CMK (cell line): ENCODE measurements at places on chromosomes 16 and 17.

GRCh38 chr16:89099905-89100304 is 6.3 kb downstream of the ACSF3 start:
- no peak for DNase-seq

DNA sequence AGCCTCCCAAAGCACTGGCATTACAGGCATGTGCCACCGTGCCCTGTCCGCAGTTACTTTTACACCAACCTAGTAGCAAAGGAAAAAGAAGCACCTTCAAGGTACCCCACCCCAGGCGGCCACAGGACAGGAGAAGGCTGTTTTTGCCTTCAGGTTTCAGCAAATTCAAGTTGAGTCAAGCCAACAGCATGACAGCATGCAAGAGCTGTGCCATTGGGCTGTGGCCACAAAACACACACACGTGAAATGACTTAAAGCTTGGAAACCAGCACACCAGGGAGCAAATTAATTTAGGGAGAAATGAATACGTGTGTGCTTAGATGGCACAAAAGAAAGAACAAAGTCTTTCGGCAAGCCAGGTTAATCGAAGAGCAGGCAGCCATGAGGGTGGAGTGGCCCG is 39.7 kb downstream of the ERCC4 start:
- no peak for DNase-seq

GRCh38 chr16:4884209-4884608 is 36.9 kb downstream of the UBN1 start:
- no peak for DNase-seq

GRCh38 chr16:56950881-56951771 is 10.6 kb upstream of the CETP start:
- DNase-seq, result no peak

DNA sequence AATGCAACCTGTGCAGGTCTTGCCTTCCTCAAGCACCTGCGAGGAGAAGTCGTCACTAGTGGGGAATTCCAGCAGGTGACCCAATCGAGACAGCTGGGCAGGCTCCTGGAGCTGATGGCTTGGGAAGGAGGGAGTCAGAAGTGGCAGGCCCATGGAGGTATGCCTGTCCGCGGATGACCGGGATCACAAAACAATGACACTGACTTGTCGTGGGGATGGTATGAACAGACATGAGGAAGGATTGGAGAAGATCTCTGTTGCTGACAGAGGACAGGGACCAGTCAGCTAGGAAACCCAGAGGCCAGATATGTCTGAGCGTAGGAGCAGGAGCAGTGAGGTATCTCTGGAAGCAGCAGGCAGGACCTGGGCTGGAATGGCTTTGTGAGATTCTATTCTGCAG is 233.3 kb downstream of the SOX9 start:
- no peak for DNase-seq

DNA sequence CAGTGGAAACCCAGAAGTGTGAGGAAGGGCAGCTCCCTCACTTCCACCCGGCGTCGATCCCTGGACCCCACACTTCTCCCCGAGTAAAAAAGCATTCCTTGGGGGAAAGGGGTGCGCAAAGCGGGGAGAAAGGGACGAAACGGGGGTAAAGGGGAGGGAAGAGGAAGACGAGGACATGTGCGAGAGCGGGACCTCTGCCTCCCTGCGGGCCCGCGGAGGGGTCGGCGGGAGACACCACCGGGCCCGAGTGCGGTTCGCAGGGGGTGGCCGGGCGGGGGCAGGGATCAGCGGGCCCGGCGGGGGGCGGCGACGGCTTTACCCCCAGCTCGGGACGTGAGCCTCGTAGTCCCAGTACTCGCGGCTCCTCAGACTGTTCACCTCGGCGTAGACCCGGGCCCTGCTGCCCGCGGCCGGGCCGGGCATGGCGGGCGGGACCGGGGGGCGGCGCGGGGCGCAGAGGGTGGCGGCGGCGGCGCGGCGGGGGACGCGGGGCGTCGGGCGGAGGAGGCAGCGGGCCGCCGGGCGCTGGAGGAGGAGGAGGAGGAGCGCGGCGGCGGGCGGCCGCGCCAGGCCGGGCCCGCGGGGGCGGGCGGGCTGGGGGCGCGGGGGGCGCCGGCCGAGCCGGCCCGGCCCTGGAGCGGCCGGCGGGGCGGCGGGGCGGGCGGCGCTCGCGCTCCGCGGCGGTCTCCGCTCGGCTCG is 443 bp downstream of the CSNK2A2 start:
- no peak for DNase-seq

- no peak for DNase-seq
Measured at GRCh38 chr17:45367216-45367615, 50.4 kb upstream of the MAP3K14 start.

GRCh38 chr17:58533616-58534188 is 19.3 kb upstream of the MTMR4 start:
- DNase-seq, result no peak

GRCh38 chr16:35598696-35599332 is 2139.4 kb downstream of the TP53TG3F start:
- DNase-seq, result no peak

DNA sequence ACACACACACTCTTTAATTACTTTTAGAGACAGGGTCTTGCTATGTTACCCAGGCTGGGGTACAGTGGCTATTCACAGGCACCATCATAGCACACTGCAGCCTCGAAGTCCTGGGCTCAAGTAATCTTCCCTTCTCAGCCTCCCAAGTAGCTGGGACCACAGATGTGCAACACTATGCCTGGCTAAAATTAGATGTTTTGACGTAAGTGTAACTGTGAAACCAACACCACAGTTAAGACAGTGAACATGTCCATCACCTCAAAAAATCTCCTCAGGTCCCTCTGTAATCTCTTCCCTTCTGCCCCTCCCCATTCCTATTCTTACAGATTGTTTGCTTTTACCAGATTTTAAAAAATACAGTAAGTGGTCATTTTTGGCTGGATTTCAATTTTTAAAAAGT is 66.7 kb downstream of the RPGRIP1L start:
- no peak for DNase-seq

GRCh38 chr16:75222271-75222783 is 3.5 kb downstream of the CTRB1 start:
- DNase-seq, result no peak

DNA sequence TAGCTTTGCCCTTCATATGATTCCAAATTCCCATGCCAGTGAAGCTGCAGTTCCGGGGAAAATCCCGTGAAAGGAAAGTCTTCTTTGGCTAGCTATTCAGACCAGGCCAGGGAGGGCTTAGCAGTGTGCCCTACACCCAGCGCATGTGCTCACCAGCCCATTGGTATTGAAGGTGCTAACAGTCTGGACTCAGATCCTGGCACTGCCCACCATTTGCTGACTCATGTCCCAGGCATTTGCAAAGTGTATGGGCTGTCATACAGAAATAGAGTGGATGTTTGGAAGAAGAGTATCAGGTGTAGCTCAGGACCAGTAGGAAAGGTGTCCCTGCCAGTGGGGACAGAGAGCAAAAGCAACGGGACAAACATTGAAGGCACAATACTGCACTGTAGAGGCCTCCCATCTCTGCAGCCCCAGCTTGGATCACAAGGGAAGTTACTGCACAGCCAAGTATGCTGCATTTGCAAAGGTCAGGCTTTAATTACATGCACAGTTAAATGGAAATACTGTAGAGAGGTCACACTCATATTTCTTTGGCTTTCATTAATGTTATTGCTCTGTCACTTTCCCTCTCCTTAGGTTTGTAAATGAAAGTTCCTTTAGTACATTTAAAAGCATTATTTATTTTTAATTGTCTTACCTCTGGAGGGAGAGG is 220.0 kb downstream of the IRX3 start:
- DNase-seq, result no peak

- no peak for DNase-seq
Measured at GRCh38 chr16:72198021-72198711, 26.2 kb upstream of the PMFBP1 start.

- DNase-seq, result no peak
Measured at GRCh38 chr17:74407384-74407783, 24.5 kb upstream of the GPRC5C start.

DNA sequence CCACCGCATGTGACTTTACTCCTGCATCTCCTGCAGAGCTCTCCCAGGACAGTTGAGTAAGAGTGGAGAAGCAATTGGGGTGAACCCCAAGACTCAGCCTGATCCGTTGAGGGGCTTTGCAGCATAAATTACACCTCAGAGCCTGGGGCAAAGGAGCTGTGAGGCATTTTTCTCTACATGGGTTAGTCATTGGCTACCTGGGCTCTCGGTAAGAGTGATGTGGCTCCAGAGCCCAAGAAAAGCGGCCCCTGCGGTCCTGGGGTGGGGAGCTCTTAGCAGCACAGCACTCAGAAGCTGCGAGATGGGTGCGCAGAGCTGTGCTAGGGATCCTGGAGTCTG is 40.4 kb upstream of the C16orf78 start:
- no peak for DNase-seq
